ENCODE measurements at places on chromosomes 12 and 14. TPM values are rescaled to one million over a fixed set of nuclear protein-coding genes. Genes with fewer than 3 reads are reported as not detected.

DNA sequence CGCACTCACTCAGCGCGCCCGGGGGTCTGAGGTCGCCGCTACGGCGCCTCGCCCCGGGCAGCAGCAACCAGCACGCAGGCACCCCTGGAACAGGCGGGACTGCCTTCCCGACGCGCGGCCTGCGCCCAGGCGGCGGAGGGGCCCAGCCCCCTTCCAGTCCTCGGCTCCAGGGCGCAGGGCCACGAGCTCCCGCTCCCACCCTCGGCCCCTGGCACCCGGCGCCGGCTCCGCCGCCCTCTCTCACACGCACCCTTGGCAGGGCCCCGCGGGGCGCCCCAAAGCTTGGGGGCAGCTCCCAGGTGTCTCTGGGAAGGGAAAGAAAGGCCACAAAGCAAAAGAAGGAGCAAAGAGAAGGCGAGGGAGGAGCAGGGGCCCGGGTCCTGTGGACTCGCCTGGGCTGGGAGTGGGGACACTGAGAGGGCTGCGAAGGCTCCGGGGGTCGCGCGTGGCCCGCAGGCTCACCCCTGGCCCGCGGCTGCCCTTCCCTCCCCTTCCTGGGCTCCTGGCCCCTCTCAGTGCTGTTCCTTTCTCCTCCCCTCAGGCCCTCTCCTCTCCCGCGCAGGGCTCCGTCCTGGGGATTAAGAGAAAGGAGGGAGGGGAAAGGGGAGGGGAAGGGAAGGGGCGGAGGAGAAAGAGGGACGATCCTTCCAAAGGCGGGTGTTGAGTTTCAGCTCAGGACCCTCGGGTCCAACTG lies 907 bp upstream of the EFS start:
- no peak for DNase-seq

DNA sequence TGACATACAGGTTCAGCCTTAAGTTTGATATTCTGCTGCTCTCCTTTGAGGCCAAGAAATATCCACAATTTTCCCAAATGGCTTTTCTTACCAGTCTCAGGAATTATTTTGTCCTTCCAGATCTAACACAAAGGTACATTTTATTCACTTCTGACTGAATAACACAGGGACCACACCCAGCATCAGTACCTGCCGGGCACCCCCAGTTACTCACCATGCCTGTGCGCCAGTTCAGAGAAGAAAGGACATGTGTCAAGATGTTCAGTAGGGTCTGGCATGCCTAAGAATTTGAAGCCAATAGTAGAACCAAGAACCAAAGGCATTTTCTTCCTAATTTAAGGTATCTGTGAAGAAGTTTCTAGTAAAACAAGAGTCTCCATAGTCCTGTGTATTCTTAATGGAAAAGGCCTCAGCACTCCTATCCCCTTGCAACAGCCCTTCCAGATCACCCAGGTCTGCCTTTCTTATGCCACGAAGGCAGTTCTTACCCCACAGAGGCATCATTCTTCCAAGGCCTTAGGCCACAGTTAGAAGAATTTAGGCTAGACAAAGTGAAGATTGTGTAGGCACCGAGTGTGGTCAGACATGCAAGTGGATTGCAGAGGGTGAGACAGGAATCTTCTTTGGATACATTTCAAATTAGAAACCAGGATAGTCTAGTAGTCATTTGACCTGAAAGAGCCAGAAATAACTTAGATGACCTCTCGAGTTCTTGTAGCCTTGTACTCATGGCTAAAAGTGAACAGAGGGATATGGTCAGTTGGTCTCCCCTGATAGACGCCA lies 140.1 kb upstream of the HIF1A start:
- DNase-seq, result no peak

DNA sequence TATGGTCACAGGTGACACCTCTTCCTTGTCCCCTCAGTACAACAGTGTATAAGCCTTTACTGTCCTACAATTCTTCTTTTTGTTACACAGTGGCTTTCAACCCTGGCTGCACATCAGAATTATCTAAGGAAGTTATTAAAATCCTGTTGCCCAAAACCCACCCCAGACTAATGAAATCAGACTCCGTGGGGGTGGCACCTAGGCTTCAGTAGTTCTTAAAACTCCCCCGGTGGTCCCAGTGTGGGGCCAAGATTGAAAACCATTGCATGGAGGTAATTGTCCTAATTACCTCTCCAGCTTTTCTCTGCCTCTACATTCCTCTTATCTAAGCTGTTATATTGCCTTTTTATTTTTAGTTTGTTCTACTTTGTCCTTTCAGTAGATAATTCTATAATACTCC lies 172.8 kb downstream of the DAD1 start:
- DNase-seq, result no peak

- no peak for DNase-seq
Observed at GRCh38 chr12:127722611-127723010, 544.4 kb upstream of the TMEM132C start.

GRCh38 chr14:77421201-77421600 lies 2.1 kb downstream of the NOXRED1 start:
- DNase-seq, result no peak

GRCh38 chr12:54156578-54156977 lies 32.2 kb downstream of the SMUG1 start:
- no peak for DNase-seq

DNA sequence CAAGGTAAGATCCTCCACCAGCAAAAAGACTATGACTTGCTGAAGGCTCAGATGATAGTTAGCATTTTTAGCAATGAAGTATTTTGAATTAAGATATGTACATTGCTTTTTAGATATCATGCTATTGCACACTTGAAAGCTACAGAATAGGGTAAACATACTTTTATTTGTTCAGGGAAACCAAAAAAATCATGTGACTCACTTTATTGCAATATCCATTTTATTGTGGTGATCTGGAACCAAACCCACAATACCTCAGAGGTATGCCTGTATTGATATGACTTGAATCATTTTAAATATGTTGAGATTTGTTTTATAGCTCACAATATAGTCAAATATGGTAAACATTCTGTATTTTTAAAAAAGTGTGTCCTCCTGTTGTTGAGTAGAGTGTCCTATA lies 96.1 kb downstream of the DIO3 start:
- DNase-seq, result no peak

- DNase-seq, result no peak
Observed at GRCh38 chr12:51019927-51020326, 6.3 kb downstream of the SLC11A2 start.

DNA sequence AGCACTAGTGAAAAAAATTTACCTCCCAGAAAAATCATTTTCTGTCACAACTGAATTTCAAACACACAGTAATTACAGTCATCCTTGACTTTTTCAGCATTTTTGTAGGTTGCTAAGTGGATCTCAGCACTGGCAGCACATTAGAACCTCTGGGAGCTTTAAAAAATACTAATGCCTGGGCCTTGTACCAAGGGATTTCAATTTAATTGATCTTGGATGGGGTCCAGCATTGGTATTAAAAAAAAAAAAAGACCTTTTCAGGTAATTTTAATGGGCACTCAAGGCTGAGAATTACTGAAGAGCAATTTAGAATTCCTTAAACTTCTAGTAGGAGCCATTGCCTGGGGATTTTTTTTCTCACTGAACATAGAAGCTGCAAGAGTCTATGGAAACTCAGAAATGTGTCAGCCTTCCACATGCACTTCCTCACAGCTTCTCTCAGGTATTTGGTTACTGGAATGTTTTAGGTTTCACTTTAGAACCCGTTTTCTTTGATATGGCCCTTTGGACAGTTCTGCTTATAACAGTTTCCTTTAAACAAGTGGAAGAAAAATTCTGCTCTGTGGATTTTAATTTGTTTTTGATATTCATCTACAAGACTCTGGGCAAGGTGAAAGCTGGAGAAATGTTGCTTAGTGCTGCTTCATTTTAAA lies 88.5 kb upstream of the DACT1 start:
- no peak for DNase-seq

DNA sequence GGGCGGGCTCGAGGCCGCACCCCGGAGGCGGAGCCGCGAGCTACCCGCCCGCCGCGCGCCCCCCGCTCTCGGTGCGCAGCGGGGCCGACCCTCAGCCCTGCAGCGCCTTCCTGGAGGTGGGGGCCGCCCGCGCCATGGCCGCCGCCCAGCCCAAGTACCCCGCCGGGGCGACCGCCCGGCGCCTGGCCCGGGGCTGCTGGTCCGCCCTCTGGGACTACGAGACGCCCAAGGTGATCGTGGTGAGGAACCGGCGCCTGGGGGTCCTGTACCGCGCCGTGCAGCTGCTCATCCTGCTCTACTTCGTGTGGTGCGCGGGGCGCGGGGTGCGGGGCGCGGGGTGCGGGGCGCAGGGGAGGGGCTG lies at the start of gene P2RX2:
P2RX2 (plus strand) TSS at position 94 of the 361 bp plus-strand sequence; CDS start at position 135, 41 bp downstream.
- DNase-seq, result no peak

DNA sequence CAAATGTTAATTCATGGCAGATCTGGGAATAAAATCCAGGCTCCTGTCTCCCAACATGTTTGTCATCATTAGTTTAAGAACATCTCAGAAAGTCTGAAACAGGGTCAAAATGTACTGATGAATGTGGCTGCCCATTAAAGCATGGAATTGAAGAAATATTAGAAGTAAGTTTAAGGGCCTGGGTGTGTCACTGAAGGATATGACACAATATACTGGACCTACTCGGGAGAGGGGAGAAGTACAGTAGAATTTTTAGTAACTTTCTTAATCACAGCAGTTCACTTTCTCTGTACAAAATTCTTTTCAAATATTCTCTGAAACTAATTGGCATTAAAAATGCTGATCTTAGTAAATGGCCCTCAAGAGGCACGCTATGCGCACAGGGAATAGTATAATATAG lies 185.5 kb downstream of the ETV6 start:
- no peak for DNase-seq

DNA sequence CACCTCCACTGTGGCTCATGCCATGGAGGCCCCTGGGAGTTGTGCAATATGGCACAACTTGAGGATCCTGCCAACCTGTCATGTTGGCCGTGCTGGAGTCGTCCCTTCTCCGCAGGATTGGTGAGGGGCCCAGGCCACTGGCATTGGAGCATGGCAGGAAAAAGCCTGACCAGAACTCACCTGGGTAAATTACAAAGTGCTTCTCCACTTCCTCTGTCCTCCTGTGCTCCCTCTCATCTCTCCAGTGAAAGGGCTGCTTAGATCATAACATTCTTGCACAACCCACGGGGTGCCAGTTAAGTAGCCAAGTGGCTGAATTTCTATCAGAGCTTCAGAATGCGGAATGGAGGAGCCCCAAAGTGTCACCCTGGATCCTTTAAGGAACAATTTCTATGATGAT lies 381.0 kb downstream of the DPF3 start:
- DNase-seq, result no peak

- DNase-seq, result no peak
Observed at GRCh38 chr14:52641745-52642144, 53.6 kb downstream of the ERO1A start.

GRCh38 chr12:49868952-49869815 lies 26.3 kb upstream of the BCDIN3D start:
- no peak for DNase-seq

DNA sequence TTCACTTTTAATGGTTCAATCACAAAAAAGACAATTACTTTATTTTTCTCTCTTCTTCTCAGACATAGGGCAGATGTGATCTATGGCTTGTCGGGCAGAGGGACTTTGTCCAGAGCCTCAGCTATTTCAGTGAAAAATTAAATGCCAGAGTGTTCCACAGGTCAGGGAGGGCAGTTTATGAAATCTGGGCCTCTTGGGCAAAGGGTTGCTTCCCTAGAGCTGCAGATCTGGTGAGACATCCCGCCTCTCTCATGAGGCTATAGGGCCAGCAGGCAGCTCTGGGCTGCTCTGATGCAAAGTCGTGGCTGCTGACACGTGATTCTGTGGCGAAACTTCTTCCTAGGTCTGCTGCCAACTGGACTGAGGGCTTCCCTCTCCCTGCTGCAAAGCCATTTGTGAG lies 6.0 kb downstream of the CLMN start:
- no peak for DNase-seq

DNA sequence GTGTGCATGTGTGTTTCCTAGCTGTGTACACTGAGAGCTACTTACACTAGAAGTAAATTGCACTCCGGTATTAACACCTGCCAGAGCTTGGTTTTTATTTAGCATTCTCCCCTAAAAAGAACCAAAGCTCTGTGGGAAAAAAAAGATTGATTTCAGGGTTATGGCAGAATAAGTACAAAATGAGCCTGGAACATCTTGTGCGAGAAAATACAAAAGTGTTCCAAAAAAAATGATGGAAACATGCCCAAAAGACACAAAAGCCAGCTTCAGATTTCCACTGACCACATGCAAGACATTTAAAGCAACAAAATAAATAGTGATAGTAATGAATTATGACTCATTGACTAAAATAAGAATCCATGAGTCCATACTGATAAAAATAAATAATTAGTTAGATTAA lies 188.3 kb downstream of the GXYLT1 start:
- DNase-seq, result no peak

- no peak for DNase-seq
Observed at GRCh38 chr12:122395319-122395718, 27.1 kb downstream of the CLIP1 start.

DNA sequence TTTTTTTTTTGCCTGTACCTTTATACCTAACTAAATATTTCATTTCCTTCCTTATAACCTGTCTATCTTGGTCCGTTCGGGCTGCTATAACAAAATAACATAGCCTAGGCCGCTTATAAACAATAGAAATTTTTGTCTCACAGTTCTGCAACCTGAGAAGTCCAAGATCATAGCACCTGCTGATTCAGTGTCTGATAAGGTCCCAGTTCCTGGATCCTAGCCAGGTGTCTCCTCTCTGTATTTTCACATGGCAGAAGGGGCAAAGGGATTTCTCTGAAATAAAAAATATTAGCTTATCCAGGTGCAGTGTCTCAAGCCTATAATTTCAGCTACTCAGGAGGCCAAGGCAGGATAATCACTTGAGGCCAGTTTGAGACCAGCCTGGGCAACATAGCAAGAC lies 1046.6 kb upstream of the USP15 start:
- no peak for DNase-seq

- DNase-seq, result no peak
Observed at GRCh38 chr12:28367993-28368392, 177.7 kb downstream of the CCDC91 start.

DNA sequence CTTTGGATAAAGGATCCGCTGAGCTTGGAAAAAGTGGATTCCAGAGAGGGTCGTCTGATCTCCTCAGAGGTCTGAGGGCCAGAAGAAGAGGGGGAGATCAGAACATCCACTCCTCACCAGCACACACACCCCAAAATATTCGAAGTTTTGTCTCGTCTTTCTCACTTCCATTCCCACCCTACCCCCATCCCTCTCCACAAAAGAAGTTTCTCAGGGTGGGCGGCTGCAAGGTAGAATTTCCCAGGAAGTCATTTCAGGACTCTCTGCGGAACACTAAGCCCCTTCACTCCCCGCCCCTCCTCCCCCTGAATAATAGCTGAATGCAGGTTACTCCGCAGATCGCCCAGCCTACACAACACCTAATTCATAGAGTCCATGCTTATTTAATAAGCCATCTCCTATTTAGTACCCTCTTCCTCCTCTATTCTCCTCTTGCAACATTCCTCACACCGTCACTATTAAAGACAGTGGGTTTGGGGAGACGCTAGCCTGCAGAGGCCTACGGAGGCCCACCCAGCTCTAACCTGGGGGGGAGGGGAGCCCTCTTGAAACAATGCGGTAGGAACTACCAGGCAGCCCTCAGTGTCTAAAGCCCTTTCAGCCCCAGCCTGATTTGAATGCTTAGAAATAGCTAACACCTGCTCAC lies 649 bp upstream of the SALL2 start:
- no peak for DNase-seq

OR6C2 gene
- total RNA-seq, result not detected

RAD51B gene
- 40.6 TPM for total RNA-seq

RAB3IP gene
- total RNA-seq, result 37.2 TPM

OASL gene
- 11.4 TPM for total RNA-seq

ST8SIA1 gene
- 1.5 TPM for total RNA-seq

LMO3 gene
- total RNA-seq, result not detected

CLEC14A gene
- total RNA-seq, result not detected

FGF6 gene
- not detected for total RNA-seq
